ENCODE measurements at places on chromosomes 6 and 20. TPM values are rescaled to one million over a fixed set of nuclear protein-coding genes. Genes with fewer than 3 reads are reported as not detected.

The TOX2 gene
- 0.28 TPM for total RNA-seq

The CDH26 gene
- total RNA-seq = 3.1 TPM

The ATRN gene
- total RNA-seq = 52.3 TPM

The CYP39A1 gene
- 6.5 TPM for total RNA-seq

The OPN5 gene
- total RNA-seq = not detected

The TUBB2A gene
- total RNA-seq = 28.4 TPM

The TMEM74B gene
- 0.36 TPM for total RNA-seq

The PDYN gene
- total RNA-seq = not detected

The MMP24 gene
- total RNA-seq = 0.07 TPM

The DUSP15 gene
- 0.34 TPM for total RNA-seq

The MOXD1 gene
- total RNA-seq = 0.07 TPM

The FAM162B gene
- total RNA-seq = not detected

The WFDC13 gene
- not detected for total RNA-seq

The STX11 gene
- total RNA-seq = 0.68 TPM

The BNIP5 gene
- total RNA-seq = not detected

The EYS gene
- total RNA-seq = not detected

The DOK5 gene
- total RNA-seq = not detected

The TBX18 gene
- 4.1 TPM for total RNA-seq

The PEX3 gene
- 16.4 TPM for total RNA-seq

The DEFB132 gene
- not detected for total RNA-seq

The NKX2-4 gene
- not detected for total RNA-seq

The SOBP gene
- total RNA-seq = not detected

The MYMX gene
- total RNA-seq = not detected

The BTN1A1 gene
- total RNA-seq = not detected

The ACTL10 gene
- 1.7 TPM for total RNA-seq

The SMLR1 gene
- not detected for total RNA-seq

The MYCT1 gene
- total RNA-seq = under 0.01 TPM

The SLC22A7 gene
- not detected for total RNA-seq

The PNLDC1 gene
- total RNA-seq = not detected
